ENCODE measurements at places on chromosomes 3 and 15.
A peak's percentile ranks its signal among the peaks of the same experiment; 100 is the strongest.

DNA sequence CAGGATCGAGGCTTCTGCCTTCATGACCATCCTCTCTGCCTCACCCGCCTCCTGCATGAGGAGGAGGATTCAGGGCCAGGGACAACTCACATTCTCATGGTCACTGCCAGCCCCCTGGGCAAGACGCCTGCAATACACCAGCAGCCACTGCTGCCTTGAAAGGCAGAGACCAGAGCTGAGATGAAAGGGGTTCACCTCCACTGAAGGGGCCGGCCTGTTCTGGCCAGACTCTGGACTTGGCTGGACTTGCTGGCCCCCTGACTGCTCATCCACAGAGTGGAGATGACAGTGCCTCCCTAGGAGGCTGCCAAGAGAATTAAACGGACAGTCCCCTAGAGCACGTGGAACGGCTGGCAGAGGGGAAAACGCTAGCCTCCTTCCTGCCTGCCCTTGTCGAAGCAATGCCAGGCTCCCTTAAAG lies 35.2 kb downstream of the MGLL start:
- no peak for DNase-seq

DNA sequence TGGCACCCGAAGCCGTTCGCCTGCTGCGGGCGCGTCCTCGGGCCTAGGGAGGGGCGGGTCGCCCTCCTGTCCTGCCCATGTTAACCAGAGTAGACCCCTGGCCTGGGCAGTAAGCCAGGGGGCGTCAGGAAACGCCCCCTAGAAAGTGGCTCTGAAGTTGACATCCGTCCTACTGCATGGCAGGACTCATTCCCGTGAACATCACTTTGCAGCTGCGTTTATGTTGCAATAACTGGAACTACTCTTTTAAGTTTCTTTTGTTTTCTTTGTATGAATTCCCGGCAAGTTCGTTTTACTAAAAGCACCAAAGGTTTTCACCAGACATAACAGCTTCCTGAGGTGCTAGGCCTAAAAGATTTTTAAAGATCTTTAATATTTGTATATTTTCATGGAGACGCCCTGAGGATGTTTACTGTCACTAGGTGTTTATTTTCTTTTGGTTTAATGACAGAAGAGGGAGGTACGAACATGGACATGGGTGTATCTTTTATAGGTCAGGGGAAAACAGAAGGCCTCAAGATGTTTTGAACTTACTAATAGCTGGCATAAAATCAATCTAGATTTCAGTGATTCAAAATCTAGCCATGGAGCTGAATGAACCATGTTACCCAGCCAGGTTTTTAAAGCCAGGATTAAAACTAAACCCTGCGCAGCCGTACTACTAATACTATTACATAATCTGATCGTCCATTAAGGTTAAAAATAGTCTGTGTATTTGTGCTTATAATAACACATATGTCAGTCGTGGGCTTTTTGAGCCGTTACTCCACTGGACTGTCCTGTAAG lies 1.0 kb downstream of the C15orf61 start:
- DNase-seq, result peak; percentile 51

GRCh38 chr15:95302206-95302605 lies 1028.3 kb upstream of the NR2F2 start:
- DNase-seq, result no peak

DNA sequence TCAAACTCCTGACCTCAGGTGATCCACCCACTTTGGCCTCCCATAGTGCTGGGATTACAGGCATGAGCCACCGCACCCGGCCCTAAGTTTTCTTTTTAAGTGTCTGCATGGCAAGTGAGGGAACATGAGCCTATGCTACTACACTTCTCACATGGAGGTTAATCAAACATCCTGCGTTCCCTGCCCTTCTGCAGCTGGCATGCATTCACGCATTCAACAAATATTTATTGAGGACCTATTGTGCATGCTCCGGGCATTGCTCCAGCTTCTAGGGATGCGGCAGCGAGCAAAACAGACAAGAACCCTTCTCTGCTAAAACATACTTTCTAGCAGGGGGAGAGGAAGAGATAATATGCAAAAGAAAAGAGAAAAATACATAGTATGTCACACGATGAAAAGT lies 42.6 kb upstream of the ACKR4 start:
- no peak for DNase-seq

DNA sequence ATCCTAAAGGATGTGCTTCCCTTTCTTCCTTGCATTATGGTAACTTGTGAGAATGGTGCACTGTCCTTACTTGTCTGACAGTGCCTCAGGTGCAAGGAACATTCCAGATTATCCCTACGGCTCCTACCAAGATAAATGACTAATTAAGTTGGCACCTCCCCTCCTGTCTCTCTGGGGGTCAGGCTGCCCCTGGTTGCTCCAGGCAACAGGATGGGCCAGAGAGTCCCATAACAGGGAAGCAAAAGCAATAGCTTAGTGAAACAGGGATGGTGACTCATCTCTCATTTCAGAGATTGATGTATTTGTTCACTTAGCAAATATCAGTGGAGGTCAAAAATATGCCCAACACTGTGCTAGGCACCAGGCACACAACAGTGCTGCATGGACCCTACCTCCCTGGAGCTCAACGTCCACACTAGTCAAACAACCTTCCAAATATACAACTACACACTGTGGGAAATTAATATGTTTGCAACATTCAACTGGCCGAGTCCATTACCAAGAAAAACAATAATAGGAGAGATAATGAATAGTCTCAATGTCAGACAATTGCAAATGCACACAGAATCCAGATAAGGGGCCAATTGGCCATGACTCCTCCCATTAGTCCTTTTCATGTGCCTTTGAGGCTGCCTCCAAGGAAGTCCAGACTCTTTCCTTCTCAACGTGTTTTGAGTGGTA lies 249.0 kb downstream of the TLE3 start:
- DNase-seq, result no peak

- DNase-seq, result peak; percentile 30
Measured at GRCh38 chr3:150830094-150830681, 67.2 kb upstream of the SIAH2 start.

- no peak for DNase-seq
Measured at GRCh38 chr3:141407047-141407446, 38.7 kb downstream of the ZBTB38 start.

DNA sequence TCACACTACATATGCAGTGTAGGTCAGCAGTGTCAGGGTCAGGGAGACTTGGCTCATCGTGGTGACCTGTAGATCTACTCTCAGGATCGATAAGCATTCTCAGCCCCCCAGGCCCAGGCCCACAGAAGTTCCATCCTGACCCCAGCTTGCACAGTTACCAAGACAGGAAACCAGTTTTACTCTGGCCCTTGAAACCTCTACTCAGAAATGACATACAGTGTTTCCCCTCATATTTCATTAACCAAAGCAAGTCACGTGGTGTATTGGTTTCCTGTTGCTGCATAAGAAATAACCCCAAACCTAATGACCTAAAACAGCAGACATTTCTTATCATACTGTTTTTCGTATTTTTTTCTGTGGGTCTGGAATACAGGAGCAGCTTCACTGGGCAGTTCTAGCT lies 242.2 kb downstream of the SLCO3A1 start:
- DNase-seq, result no peak

DNA sequence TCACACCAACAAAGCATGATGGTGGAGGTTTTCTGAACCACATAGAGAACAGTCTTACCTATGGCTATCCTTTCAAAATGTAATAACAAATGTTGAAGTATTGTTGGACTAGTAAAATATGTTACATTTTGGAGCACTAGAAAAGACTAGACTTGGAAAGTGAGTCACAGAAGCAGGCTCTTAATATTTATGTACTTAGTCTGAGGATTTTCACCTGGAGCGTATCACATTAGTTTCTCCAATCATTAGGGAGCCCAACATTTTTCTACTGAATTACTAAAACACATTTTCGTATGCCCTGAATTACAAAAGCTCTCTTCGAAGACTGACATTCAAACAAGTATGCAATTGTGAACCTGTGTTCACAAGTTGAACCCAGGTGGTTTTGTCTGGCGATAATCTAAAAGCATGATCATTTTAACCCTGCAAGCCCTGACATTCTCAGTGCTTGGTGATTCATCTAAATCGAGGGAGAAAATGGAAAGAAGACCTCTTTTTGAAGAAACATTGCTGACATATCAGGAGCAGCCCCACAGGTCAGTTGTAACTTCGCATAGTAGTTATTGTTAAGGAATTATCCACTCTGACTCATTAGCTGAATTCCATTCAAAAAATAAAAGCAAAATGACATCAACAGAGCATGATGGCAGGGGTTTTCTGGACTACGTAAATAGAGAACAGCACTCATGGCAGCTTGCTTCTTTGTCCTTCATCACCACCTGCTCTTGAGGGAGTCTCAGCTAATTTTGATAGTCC lies 679.8 kb upstream of the NECTIN3 start:
- DNase-seq, result no peak

DNA sequence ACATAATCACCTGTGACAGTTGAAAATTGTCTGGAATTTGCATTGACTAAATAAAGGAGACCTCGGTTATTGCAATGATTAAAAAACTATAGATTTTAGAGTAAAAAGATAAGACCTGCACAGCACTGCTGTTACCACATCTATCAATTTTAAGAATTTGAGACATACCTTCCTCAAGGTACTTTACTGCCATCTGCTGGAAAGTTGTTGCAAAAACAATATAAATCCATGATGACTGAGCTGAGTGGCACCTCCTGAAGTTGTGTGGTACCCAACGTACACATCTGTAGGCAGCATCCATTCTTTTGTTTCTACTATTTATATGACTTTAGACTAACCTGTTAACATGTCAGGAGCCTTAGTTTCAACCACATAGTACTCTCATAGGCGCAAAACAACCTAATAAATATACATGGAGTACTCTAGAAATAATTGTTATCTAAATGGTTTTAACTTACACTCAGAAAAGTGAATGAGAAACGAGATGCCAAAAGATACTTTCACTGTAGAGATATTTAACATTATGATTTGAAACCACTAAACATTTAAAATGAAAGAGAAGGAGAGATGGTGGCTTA lies 106.7 kb downstream of the GHSR start:
- DNase-seq, result peak; percentile 52

DNA sequence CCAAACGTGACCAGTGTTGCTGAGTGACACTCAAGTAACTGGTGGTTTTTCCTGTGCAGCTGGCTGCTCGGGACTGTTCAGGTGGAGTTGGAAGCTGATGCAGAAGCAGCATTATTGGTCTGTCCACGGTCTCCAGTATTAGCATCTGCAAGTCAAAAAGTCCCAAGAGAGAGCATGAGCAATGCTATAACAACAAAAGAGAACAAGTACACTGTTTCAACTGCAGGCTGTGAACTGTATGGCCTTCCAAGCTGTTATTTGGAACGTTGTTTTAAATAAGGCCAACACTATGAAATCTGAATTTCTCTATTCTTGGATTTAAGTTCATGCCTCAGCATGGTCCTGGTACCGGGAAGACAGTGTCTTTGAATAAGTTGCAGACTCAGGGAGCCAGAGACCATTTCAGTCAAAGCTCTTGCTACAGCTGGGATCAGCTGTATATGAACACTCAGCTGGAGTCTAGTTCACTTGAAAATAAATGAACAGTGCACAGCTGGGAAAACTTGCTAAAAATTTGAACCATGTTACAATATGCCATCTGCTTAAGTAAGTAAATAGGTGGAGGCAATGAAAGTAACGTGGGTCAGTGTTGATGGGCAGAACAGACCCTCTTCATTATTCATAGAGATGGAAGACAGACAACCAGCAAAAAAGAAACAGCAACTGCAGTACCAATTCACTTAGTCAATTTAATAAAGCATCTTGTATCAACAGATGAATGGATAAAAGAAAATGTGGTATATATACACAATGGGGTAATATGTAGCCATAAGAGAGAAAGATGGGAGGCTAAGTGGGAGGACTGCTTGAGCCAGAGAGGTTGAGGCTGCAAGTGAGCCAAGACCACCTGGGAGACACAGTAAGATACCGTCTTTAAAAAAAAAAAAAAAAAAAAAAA lies 45.1 kb downstream of the NR1I2 start:
- DNase-seq, result no peak

- DNase-seq, result no peak
Measured at GRCh38 chr15:63626955-63627354, 29.8 kb downstream of the FBXL22 start.

Measured in D341Med (cell line).